ENCODE measurements at places on chromosomes 11 and 22.
A peak's percentile ranks its signal among the peaks of the same experiment; 100 is the strongest.

- DNase-seq = no peak
These were observed 7.7 kb upstream of the OR8B12 start for GRCh38 chr11:124551189-124551588.

GRCh38 chr22:30694640-30695350 lies at the start of gene OSBP2:
TSS of gene OSBP2 (plus strand) at chr22:30694874. CDS start at chr22:30694910, 36 bp downstream.
- DNase-seq = peak; percentile 16

DNA sequence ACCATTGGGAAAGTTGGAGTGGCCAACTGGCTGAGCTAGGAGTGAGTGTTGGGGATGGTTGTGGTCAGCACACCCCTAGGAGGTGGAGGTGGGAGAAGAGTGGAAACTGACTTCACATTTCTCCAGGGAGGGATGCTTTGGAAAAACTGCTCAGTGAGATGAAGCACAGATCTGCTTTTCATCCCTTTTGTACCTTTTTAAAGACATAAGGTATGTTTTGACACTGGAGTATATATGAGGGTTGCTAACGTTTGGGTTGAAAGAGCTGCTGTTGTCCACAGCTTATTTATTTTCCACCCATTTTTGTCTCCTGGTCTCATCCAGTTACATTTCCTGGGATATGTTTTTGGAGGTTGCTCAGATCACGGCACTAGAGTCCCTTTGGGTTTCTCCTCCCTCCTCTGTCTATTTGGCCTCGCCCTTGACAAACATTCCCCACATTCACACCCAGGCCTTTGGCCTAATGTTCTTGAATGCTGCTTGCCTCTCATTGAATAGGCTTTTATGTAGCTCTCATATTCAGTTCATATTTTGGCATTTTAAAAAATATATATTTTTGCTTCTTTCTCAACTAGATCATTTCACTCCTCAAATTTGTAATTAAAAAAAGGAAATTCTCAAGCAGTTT lies 8.3 kb downstream of the SREBF2 start:
- DNase-seq = no peak

DNA sequence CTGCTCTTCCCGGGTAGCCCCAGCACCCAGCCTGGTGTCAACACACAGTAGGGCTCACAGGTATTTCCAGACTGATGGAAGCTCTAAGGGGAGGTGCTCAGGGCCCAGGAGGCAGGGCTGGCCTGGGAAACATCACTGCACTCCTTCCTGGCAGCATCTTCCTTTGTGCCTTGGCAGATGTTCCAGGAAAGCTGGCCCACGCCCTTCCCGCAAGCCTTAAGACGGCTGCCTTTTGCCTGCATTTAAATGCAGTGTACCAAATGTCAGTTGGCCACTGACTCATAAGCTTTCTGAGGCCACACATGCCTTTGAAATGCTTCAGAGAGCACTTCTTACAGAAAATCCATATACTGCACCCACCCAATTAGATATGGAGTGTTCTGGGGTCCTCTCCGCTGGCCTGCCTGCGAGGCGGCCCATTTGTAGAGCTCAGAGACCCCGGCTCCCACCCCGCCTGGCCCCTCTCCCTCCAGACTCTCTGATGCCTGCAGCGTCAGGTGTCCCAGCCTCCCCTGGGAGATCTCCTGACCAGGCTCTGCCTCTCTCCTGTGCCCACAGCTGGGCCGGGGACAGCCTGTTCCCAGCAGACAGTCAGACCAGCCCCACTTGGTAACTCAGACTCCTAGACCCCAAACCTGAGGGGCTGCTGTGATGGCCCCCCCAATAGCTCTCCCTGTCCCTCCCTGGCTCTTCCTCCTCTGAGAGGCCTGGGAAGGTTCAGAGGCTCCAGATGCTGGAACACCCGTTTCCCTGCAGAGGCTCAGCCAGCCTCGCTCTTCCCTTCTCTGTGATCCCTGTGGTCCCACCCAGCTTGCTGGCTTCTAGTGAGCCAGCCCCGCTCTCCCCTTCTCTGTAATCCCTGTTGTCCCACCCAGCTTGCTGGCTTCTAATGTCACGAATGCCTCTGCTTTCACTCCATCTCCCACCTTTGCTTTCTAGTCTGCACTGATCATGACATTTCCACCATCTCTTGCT lies 47.6 kb upstream of the THY1 start:
- no peak for DNase-seq

Data from CD8-positive, alpha-beta memory T cell (primary cell).